MCF 10A (cell line): ENCODE measurements at places on chromosomes 7 and 10.

DNA sequence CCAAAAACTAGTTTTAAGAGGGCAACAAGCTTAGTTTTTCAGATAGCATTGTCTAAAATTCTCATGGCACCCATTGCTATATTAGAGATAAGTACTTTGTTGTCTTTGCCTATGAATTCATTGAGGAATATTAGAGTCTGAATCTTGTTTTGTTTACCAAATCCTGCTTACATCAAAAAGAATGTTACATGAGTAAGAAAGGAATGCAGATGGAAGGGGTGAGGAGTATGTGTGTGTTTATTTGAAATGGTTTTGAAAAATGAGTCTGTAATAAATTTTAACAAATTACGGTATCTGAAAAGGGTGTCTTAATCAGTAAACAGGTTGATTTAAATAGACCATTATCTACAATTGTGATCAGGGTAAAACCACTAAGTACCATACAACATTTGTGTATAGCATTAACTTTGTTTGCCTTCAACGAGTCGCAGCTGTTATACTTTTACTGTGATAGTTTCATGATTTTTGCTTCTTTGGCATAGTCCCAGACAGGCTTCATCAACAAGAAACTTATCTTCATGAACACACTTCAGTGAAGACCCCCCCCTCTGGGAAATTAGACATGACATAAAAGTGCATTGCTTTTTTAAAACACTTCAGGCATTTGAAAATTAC, 1183.9 kb upstream of the C7orf33 start:
- DNase-seq: no peak

GRCh38 chr10:67618116-67618515, 77.9 kb downstream of the CTNNA3 start:
- no peak for DNase-seq

DNA sequence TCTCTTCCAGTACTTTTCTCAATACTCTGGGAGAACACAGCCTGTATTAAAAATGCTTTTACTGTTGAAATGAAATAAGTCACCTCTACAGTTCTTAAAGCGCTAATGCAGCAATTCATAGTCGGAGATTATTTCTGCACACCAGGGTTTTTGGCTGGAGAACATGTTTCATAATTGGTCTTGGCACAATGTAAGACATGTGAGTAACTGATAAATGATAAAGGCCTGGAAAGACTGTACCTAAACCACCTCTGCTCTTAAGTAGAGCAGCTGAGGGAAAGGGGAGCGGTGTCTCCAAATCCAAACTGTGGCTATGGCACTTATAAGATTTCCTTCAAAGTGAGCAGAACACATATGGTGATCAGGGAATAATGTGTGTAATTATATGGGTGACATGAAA, 390.3 kb upstream of the MBL2 start:
- DNase-seq: no peak

- DNase-seq: no peak
Observed at GRCh38 chr10:73136627-73137026, 26.4 kb downstream of the NUDT13 start.

DNA sequence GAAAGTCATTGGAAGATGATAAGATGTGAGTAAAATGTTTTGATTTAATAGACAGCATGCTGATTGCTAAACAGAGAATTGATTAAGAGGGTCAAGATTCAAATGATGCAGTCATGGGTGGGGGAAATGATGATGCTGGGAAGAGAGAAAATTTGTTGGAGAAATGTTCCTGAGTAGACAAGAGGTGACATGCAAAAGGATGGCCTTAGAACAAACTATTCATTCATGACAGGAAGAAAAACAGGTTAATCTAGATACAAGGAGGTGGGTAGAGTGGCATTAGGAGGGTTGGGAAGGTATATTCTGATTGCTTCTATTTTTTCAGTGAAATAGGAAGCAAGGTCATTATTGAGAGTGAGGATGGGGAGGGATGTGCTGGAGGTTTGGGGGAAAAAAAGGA, 146.7 kb downstream of the SEM1 start:
- DNase-seq: no peak

- DNase-seq: no peak
Observed at GRCh38 chr10:47374611-47375536, 9.2 kb downstream of the ZNF488 start.

DNA sequence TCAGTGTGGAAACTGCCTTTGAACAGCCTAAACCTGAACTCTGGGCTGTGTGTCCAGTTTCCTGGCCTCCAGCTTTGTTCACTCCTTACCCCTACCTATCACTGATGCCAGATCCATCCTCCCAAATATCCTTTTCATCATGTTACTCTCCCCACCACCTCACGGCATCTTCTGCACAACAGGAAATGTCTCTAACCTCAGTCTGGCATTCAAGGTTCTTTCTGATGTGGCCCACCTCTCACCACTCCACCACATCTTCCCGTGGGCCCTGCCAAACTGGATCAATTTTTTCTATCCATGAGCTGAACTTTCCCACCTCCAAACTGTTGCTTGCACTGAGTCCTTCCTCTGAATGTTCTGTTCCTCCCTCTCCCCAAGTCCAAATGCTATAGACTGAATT, 35.8 kb upstream of the MAP3K8 start:
- no peak for DNase-seq

GRCh38 chr10:121891103-121891502, 36.7 kb downstream of the ATE1 start:
- DNase-seq: no peak

- DNase-seq: no peak
Observed at GRCh38 chr7:77697535-77697831, 1.2 kb downstream of the RSBN1L start.

GRCh38 chr10:131686781-131687420, 213.9 kb upstream of the PPP2R2D start:
- DNase-seq: no peak

DNA sequence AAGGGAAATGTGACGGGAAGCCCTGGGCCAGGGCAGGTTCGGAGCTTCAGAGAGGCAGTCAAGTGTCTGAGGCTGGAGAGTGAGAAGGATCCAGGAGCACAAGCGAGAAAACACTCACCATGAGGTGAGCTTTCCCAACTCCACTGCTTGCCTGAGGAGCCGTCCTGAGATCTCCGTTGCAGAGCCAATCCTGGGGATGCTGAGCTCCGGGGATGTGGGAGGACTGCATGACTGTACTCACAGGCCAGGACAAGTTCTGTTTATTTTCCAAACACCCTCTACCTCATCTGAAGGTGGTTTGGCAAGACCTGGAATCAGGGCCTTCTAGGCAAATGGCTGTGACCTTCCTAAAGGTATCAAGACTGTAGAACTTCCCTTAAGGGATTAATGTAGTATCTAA, 38.7 kb downstream of the GLI3 start:
- peak; percentile 96 for DNase-seq

GRCh38 chr10:70461397-70462348, 16.9 kb upstream of the PALD1 start:
- peak; percentile 74 for DNase-seq

DNA sequence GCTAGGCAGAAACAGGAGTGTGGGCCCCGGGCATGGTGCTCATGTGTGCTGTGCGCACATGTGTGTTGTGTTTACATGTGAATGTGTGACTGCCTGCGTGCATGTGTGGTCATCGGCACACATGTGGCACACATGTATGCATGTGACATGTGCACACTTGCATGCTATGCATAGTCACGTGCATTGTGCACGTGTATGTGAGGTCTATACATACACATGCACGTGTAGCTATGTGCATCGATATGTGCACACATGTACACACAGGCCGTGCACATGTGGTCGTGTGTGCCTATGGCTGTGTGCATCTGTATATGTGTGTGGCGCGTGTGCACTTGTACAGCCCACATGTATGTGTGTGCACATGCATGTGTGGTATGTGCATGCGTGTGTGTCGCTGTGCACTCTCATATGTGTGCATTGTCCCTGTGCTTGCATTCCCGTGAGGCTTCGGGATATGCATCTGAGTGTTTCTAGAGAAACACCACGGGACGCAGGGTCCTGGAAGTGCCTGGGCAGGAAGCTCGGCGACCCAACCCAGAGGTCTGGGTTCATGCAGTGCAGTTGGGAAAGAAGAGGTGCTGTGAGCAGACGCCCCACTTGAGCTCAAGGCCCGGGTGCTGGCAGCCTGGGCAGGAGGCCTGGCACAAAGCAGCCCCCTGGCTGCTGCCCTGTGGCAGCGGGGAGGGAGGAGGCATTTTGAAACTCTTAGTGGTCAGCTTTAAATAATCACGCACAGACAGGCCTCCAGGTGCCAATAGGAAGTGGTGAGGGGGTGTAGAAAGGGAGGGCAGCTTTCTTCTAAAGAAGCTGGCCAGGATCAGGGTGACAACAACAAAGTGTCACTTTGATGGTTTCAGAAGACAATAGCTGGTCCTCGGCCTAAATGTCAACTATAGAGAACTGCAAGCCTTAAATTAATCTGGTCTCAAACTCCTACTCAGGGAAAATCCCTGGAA, 410.0 kb upstream of the MGMT start:
- no peak for DNase-seq

DNA sequence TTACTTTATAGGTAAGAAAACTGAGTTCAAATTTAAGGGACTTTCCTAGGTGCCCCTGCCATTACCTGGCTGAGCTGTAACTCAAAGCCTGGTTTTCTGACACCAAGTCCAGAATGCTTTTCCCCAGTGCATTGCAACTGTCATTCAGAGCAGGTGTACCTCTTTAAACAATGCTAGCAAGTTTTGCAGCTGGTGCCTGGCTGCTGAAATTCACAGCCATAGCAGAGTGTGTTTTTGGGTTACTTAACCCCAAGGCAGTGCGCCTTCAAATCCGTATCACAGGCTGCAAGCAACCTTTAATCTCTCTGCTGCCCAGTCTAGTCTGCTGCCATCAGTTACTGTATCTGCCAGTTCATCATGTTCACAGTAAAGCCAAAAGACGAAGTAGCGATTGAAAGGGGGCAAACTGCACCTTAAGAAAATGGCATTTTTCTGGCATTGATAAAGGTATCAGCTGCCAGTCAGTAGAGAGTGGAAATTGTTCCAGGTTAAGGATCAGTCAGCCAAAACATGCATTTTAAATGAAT, 265.4 kb downstream of the CSTF2T start:
- no peak for DNase-seq

GRCh38 chr7:137820677-137821420, 25.9 kb downstream of the DGKI start:
- peak; percentile 20 for DNase-seq

GRCh38 chr7:128738570-128739047, 550 bp upstream of the CALU start:
- DNase-seq: no peak

DNA sequence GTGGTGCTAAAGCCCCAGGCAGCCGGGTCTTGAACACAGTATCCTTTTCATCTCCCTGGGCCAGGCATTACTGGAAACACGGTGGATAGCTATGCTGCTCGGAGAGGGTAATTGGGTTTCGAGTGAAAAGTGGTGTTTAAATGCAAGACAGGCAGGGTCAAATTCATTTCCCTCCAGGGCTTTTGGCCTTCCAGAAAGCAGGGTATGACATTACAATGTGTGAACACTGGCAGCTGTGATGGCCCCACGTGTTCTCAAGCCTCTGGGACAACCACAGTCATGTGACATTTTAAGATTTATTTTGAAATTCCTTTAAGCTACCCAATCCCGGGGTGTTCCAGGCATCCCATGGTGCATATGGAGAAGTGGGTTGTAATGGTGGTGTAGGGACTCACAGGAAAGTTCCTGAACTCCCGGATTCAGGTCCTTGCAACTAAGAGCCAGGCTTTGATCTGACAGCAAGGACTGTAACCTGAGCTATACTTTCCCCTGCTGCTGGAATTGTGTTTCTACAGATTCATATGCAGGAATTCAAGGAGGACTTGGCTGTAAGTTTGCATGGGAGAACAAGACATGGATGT, 46.8 kb downstream of the INSYN2A start:
- peak; percentile 63 for DNase-seq

GRCh38 chr10:20085115-20085514, 268.9 kb downstream of the PLXDC2 start:
- no peak for DNase-seq

GRCh38 chr10:6036861-6037321, 25.3 kb downstream of the IL2RA start:
- DNase-seq: no peak

DNA sequence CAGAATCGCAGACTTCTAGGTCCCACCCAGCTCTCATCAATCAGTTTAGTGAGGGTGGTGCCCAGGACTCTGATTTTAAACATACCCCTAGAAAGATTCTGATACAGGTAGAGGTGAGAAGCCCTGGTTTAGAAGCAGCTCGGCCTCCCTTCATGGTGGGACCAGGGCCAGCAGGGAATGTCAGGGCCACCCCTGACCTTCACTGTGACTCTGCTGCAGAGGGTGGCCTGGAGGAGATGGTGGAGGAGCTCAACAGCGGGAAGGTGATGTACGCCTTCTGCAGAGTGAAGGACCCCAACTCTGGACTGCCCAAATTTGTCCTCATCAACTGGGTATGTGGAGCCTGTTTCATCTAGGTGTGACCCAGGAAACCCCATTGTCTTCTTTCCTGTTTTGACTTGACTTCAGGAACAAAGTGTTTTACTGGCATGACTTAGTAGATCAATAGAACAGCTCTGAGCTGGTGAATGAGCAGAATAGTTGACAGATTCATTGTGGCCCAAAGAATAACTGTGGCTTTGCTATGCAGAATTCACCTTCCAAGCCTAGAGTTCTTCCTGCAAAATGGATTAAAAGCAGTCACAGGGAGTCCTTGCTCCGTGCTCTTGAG, 7.2 kb downstream of the DBNL start:
- DNase-seq: no peak

DNA sequence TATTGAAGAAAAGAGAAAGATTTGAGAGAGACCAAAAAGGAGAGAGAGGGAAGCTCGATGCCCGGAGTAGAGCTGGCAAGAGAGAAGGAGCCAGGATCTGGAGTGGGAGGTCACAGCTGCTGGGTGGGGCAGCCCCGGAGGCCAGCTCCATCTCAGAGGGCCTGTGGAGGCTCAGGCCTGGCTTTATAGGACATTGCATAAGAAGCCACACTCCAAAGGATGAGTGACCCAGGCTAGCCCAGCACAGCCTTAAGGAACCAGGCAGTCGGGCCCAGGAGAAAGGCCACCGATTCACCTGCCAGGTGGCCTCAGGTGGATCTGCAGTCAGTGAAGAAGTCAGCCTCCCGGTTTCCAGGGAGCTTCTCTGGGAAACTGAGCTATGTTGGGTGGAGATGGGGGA, 676 bp downstream of the PLAC9 start:
- DNase-seq: no peak

DNA sequence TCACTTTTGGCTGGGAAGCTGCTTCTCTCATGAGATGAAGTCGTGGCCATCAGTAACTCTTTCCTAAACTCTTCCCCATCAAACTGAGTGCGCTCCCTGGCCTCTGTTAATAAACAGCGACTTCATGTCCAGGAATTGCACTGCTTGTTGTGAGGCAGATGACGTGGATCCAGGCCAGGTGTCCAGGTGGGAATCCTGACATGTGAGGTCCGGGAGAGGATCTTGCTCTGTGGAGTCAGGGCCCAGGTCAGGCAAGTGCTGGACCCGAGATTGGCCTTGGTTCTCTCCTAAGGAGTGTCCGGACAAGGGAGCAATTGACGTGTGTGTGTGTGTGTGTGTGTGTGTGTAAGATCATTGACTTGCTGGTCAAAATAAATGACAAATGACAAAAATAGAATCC, 362.7 kb downstream of the GLRX3 start:
- no peak for DNase-seq

DNA sequence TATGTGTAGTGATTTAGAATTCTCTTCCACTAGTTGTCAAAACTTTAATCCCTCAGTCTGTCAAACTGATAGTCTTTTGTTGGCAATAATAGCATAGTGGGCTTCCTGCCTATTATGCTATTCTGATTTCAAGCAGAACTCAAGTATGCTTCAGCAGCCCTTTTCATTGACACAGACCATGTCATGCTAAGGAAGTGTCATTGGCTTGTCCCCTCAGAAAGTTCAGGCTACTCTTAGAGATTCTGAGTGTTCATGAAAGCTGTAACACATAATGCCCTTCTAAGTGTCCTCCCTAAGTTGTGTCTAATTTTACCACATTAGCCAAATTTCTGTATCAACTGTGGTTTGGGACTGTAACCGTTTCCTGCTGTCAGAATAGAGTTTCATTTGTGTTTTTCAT, 198.7 kb downstream of the THSD7A start:
- no peak for DNase-seq
